Naive thymus-derived CD4-positive, alpha-beta T cell (primary cell): ENCODE measurements at places on chromosomes 7 and 10. TPM values are rescaled to one million over a fixed set of nuclear protein-coding genes. Genes with fewer than 3 reads are reported as not detected.

DNA sequence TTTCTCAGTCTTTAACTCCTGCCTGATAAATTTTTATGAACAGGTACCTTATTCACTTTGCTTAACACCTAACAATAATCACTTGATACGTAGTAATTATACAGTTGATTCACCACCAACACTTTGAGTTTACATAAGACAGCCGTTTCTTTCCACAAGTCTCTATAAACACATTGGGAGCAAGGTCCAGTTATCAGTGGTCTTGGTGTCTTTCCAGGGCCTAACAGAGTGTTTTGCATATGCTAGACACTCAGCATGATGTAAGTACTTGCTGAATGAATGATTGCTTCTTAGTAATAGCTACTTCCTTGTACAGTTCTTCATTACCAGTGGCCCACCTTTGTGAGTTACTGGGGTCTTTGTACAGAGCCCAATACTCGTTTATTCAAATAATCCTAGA lies 6.4 kb downstream of the CLDN12 start:
- H3K27me3 ChIP-seq: no peaks in the 10 kb centered on the region
- no peaks in the 10 kb centered on the region for H3K4me1 ChIP-seq
- no peaks in the 10 kb centered on the region for H3K36me3 ChIP-seq
- DNase-seq: no peak

DNA sequence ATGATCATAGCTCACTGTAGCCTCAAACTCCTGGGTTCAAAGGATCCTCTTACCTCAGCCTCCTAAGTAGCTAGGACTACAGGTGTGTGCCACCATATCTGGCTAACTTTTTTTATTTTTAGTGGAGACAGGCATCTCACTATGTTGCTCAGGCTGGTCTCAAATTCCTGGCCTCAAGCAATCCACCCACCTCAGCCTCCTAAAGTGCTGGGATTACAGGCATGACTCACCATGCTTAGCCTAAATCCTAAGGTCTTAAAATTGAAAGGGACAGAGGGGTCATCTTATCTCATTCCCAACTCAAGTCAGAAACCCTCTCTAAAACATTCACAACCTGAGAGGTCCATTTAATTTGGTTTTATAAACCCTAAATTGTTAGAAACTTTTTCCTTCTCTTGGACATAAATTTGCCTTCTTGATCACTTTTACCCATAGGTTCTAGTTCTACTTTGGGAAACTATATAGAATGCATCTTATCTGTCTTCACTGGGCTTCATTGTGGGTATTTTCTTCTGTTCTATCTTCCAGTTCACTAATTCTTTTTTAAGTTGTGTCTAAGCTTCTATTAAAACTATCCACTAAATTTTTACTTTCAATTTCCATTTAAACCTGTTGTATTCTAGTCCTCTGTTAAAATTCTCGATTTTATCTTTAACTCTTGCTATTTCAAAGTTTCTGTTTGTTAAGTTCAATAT lies 183.4 kb upstream of the KAT6B start:
- H3K4me1 ChIP-seq: no peaks in the 10 kb centered on the region
- H3K27me3 ChIP-seq: no peaks in the 10 kb centered on the region
- no peak overlapping the region for H3K4me3 ChIP-seq
- peaks cover 4% of the 10 kb centered on the region for H3K36me3 ChIP-seq

The PDE6C gene
- total RNA-seq: not detected

The VSTM4 gene
- total RNA-seq: not detected

The NFE2L3 gene
- total RNA-seq: 2.7 TPM

The SPDYE1 gene
- total RNA-seq: not detected in 2 replicates

DNA sequence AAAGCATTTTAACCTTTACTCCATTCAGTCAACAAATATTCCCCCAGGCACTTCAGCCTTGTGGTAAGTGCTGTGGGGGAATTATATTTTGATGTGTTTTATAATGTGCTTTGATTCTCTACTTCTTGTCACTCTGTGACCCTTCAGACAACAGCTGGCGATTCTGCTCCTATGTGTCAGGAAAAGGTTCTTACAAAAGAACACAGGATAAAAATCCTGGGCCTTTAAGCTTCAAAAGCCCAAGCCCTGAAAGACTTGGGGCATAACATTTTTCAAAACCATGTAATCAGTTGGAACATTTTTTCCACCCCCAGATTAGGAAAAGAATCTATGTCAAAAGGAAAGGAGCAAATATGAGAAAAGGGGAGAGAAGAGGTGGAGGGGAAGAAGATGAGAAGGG lies 37.8 kb upstream of the LRRC17 start:
- no peak for DNase-seq
- no peaks in the 10 kb centered on the region for H3K27me3 ChIP-seq
- no peaks in the 10 kb centered on the region for H3K4me1 ChIP-seq
- H3K36me3 ChIP-seq: no peaks in the 10 kb centered on the region

The COX19 gene
- 47.1 TPM for total RNA-seq
